ENCODE measurements at places on chromosomes 12 and 14.

DNA sequence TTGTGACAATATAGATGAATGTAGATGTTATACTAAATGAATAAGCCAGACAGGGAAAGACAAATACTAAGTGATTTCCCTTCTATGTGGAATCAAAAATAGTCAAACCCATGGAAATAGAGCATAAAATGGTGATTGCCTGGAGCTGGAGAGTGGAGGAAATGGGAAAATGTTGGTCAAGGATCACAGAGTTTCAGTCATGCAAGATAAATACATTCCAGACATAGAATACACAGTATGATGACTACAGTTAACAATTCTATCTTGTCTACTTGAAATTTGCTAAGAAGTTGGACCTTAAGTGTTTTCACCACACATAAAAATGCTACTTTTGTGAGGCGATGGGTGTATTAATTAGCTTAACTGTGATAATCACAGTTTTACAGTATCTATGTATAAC, 1182.7 kb downstream of the AACS start:
- no peak for DNase-seq

- DNase-seq = no peak
Measured at GRCh38 chr12:6193853-6194815, 6.1 kb upstream of the CD9 start.

GRCh38 chr12:106452309-106452708, 94.8 kb downstream of the POLR3B start:
- no peak for DNase-seq

DNA sequence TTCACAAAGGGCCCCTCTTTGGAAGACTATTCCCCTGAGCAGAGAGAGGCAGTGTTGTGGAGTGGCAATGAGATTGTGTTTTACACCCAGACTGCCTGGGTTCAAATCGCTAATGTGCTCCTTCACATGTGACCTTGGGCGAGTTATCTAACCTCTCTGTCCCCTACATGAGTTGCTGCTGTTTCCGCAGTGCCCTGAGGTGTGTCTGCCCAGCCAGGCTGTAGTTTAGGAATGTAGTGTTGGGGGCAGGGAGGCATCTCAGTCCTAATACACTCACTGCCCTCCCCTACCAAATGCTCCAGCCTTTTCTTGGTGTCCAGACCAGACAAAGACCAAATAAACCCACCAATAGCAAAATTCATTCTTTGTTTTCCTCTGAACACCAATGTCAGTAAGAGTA, 78.6 kb downstream of the SLC24A4 start:
- DNase-seq = no peak

- no peak for DNase-seq
Measured at GRCh38 chr12:54882079-54882478, 27.8 kb downstream of the MUCL1 start.

DNA sequence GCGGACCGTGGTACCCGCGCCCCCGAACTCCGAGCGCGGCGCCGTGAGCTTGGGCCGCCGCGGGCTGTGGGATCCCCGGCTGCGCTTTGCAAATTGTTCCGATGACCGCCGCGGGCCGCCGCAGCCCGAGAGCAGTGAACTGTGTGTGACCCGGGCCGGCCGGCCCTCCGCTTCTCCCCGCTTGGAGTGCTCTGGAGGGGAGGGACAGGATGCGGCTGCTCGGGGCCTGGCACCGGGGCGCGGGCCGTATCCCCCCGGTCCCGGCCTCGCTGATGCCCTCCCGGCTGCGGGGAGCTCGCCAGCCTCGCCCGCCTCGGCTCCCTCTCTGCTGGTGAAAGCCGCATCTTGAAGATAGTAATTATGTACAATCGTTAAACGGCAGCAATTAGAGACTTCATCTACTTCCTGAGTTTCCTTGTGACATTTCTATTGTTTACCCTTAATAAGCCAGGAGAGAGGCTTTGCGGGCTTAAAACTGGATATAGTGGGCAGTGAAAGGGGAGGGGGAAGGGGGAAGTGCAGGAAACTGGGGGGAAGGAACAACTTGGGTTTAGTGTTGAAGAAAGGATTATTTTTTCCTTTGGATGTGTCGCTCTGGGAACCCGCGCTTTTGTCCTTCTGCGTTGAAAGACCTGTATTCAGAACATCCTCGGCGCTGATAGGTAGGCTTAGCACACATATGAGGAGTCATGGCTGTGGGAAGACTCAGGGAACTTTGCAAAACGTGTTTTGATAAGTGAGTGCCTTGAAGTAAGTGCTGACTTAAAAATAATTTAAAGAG, 1.2 kb downstream of the PELI2 start:
- DNase-seq = no peak

GRCh38 chr14:100633406-100633805, 46.2 kb upstream of the BEGAIN start:
- no peak for DNase-seq

- DNase-seq = no peak
Measured at GRCh38 chr12:104623883-104624282, 167.1 kb downstream of the CHST11 start.

GRCh38 chr14:102341566-102341965, 21.1 kb downstream of the CINP start:
- DNase-seq = no peak

- DNase-seq = no peak
Measured at GRCh38 chr12:107760207-107760808, 629 bp downstream of the PRDM4 start.

- DNase-seq = no peak
Measured at GRCh38 chr14:32102152-32102787, 25.2 kb downstream of the ARHGAP5 start.

DNA sequence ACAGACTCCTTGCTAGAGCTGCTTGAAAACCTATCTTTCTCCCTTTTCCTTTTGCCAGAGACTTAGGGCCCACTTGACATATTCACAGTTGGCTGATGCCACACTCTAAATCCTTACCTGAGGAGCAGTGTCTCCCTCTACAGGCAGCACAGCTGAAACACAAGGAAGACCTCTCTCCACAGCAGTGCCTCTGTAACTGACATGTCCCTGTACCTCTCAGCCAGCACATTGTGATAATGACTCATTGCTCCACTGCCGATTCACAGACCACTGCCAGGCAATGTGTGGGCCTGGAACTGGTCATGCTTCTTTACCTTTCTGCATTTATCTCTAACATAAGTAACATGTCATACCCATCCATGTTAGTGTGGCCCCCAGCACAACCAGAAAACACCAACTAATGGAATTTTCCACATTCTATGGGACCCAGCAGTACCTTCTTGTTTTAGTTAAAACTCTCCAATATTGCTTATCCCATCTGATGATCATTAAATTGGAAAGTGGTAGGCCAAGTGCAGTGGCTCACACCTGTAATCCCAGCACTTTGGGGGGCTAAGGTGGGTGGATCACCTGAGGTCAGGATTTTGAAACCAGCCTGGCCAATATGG, 56.5 kb downstream of the GTF2A1 start:
- DNase-seq = peak; percentile 47

DNA sequence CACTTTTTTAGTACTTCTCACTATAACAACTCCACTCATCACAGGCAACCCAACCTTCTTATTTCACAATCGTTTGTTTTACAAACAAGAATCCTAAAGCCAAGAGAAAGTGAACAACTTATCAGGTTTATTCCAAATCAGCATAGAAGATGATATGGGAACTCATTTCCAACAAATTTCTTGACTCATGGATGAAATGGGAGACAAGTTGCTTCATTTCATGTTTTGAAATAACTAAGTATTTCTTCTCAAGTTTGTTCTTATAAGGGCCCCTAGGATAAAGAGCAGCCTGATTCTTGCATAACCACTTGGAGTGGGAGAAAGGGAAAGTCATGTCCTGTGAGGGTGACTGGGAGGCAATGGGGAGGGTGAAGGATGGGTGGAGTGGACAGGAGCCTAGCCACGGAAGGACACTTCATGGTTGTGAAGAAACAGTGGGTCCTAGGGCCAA, 168.3 kb downstream of the DUSP6 start:
- DNase-seq = peak; percentile 79

- DNase-seq = no peak
Measured at GRCh38 chr14:84976805-84977204, 553.1 kb upstream of the FLRT2 start.

DNA sequence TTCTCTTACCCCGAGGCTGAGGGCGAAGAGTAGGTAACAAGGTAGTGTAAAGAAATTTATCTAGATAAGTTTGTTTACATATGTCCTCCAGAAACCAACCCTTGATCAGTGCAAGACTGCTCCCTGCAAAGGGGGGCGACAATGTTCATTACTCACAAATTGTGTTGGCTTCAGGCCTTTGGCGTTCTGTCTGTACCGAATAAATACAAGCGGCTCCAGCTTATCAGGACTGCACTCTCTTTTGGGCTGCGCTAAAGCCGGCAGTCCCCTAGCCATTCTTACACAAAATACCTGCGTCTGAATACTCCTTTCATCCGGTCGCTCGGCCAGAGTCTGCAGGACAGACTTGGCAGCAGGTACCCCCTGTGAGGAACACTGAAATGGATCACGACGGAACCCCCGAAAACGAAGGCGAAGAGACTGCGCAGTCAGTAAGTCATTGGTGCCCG, 116.4 kb downstream of the PPHLN1 start:
- no peak for DNase-seq

- no peak for DNase-seq
Measured at GRCh38 chr14:67569651-67570290, 30.3 kb downstream of the PIGH start.

DNA sequence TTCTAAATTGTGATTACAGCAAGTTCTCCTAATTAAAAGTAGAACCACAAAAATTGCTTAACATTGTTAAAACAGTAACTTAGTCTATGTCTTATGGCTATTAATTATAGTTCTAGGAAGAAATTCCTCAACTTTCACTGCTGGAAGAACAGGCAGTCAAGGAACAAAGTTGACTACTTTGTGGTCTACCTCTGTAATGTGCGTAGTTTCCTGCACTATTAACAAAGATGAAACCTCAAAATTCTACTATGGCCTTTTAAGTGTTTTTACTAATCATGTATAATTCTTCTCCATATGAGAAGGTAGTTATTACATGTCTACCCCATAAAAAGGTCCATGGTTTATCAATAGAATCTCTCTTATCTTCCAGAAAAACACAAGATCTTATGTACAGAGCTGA, 7.6 kb downstream of the RASSF9 start:
- no peak for DNase-seq

DNA sequence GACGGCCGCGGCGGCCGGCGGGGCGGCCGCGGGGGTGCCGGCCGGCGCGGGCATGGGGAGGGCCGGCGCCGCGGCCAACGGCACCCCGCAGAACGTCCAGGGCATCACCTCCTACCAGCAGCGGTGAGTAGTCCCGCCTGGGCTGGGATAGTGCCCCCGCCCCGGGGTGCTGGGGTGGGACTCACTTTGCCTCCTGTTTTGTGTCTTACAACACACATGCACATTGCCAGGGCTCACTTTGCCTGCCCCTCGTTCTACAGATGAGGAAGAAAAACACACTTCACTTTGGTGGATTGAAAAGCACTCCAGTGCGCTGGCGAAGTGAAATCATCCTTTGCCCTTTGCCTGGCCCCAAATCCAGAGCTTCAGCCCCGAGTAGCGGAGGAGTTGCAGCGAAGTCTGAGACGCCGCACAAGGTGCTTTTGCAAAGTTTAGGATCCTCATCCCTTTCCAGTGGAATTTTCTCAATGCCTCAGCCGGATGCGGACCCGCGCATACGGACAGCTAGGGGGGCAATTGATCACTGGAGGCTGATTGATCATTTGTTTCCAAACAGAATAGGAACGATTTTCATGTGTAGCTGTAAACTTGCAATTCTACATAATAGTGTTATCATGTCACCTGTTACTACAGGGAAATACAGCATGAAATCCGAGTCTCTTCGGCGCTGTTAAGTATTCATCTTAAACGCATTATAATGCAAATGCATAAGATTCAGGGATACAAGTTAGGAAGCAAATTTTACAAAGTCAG, 3.6 kb upstream of the NPAS3 start:
- DNase-seq = no peak

- no peak for DNase-seq
Measured at GRCh38 chr12:113802000-113802749, 163.9 kb downstream of the RBM19 start.

GRCh38 chr12:28223025-28223554, 32.8 kb downstream of the CCDC91 start:
- no peak for DNase-seq

DNA sequence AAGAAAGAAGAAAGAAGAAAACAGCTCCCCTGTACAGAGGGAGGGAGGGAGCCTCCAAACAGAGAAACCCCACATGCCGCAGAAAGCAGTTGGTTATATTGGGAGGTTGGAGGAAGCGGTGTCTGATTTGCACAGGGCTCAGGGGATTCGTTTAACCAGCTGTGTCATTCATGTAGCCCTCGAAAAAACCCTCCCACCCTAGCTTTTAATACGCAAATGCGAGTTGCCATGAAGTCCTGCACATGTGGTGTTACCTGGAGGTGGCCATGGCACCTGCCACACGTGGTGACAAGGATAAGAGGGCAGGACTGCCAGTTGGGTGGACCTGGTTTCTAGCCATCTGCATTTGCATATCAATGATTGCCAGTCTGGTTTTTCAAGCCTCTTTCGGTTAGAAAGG, 40.9 kb downstream of the TMEM30B start:
- no peak for DNase-seq

DNA sequence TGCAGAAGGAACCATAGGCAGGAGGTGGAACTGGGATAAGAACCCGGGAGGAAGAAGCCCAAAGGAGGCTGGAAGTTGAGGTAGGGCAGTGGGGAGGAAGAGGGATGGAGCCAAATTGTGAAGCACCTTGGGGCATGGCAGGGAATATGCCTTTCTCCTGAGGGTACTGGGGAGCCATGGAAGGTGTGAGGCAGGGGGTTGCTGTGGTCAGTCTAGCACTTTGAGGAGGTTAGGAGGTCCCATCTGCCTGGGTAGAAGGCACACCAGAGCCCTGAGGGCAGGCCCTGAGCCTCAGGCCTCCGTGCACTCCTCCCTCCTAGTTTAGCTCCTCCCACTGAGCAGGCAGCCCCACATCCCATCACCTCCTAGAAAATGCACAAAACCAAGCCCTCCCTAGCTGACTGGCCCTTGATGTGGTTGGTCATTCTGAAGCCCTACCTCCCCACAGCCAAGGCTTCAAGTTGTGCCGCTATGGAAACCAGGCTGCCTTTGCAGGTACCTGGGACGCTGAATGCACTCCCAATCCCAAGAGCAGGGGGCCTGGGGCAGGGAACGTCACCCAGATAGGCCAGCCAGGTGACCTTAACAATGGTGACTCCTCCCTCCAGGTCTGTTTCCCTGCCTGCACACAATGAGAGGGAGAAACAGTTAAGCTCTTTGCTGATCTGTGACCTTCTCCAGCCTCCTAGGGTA, 15.1 kb downstream of the PHETA1 start:
- no peak for DNase-seq

DNA sequence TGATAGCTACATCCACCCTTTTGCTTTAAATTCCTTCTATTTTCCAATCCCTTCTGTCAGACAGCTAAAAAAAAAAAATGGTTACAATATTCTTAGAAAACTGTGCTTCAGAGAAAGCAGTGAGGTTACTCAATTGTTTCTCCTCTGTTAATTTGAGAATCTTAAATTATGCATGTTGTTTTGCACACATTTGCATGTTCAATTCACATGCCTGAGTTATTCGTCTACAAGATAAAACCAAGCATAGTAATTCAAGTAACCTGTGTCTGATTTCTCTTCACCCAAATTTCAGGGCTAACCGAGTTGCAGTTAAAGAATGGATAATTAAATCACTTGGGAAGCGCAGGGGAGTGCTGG, 81.0 kb upstream of the MED13L start:
- no peak for DNase-seq

Measured in fibroblast of the conjunctiva (primary cell).